SHP77 treated with DMSO at 0.1 percent for 48 hours (cell line): ENCODE measurements at places on chromosomes 1 and 21.

DNA sequence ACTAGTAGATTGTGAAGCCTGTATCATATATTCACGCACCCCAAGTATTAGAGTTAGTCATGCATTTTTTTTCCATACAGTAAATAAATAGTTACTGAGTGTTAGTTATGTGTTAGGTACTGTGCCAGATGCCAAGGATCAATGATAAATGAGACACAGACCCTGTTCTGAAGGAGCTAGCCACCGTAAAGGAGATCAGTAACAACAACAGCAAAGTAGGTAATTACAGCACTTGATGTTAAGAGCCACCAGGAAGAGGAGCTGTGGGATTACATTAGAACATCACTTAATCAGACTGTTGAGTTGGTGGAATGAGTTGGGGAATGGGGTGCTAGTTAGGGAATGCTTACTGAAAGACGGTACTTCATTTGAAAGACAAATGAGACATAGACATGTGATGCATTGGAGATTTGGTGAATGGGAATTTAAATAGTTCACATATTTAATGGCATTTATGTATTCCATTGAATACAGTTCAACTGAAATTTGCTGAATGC, 21.0 kb downstream of the PRKAA2 start:
- DNase-seq = no peak

DNA sequence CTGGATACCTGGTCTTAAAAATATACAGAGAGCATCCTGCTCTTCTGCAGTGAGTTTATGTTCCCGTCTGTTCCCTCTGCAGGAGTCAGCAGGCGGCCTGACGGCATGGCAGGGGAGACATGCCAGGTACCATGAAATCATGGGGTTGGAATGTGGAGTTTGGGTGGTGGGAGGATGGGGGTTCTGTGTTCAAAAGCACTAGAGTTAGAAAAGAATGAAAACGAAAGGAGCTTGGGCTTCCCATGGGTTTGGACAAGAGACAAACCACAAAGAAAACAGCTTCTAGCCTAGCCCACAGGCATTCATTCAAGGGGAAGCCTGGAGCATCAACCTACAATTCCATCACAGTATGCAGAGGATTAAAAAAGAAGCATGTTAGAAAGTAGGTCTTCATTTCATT, 59.9 kb downstream of the WARS2 start:
- DNase-seq = no peak

GRCh38 chr1:63821091-63822005, 47.5 kb downstream of the ROR1 start:
- DNase-seq = no peak

- DNase-seq = no peak
Observed at GRCh38 chr1:176903474-176903873, 261.0 kb downstream of the ASTN1 start.

- DNase-seq = no peak
Observed at GRCh38 chr1:145730900-145731299, 11.6 kb downstream of the CD160 start.

DNA sequence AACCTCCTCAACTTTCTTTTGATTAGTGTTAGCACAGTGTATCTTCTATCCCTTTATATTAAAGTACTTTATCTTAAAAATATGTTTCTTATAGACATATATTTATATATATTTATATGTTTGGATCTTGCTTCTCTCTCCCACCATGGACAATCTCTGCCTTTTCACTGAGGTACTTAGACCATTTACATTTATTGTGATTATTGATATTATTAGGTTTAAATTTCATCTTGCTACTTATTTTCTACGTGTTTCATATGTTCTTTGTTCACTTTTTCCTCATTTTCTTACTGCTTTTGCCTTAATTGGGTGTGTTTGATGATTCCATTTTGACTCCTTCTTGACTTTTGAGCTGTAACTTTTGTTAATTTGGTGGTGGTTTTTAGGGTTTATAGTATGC, 70.7 kb downstream of the POFUT2 start:
- no peak for DNase-seq

DNA sequence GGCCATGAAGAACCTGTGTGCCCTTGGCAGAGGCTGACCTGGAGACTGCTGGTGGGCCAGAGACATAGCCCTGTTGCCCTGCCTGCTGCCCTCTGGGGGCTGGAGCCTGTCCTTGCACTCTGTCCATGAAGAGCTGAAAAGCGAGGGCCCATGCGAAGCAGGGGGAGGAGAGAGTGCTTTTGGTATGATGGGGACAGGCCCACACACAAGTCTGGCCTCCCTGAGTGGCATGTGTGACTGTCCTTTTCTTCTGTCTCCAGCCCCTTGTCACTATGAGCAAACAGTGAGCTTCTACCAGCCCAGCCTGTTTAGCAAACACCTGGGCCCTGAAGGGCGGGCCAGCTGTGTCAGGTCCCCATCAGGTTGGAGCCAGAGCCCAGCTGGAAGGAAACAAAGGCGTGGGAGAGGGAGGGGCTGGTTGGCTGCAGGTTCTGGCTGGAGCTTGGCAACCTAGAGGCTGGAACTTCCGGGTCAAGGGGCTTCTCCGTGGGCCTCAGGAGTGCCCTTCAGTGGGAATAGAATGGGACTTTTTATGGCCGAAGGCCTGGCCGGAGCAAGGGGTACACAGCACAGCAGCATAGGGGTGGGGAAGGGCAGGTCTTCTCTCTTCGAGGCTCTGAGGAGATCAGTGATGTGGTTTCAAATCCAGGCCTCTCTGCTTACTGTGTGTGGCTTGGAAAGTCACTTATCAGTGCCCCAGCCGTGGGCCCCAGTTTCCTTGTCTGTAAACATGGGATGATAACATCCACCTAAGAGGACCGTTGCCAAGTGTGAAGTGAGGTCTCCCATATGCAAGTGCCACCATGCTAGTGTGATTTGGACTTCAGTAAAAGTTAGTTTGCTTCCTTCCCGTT, 14.3 kb downstream of the QSOX1 start:
- peak; percentile 40 for DNase-seq

GRCh38 chr1:219710529-219711194, 97.8 kb upstream of the ZC3H11B start:
- no peak for DNase-seq

DNA sequence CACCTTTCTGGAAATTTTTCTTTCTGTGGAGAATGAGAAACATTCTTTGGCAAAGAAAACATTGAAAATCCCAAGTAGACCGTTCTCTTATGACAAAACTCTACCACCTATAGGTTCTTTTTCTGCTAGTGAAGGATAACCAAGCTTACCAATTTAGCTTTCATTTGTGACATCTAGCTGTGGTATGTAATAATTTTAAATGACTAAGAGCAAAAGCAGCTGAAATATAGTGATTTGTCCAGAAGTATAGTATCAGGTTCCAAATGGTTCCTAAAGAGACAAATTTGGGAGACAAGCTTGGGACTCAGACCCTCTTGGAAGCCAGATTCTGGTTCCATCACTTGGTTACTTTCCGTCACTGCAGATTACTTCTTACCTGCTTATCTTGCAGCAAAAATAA, 24.4 kb downstream of the FUBP1 start:
- no peak for DNase-seq
